ENCODE measurements at places on chromosomes 6 and 20. TPM values are rescaled to one million over a fixed set of nuclear protein-coding genes. Genes with fewer than 3 reads are reported as not detected.

Gene TAP1
- 29.4 TPM for total RNA-seq

Gene ANKRD6
- 9.1 TPM for total RNA-seq

Gene MYL9
- 2.0 TPM for total RNA-seq

Gene SMPDL3A
- total RNA-seq = 7.3 TPM

Gene OR12D3
- not detected for total RNA-seq

Gene RNF39
- not detected for total RNA-seq

Gene TNNC2
- total RNA-seq = not detected

Gene CDSN
- total RNA-seq = not detected

Gene PLA2G7
- not detected for total RNA-seq

Gene ERVFRD-1
- total RNA-seq = not detected

Gene TRIM38
- total RNA-seq = 12.3 TPM

Gene IL17A
- total RNA-seq = not detected

Gene AHI1
- total RNA-seq = 20.5 TPM

Gene ANKRD66
- total RNA-seq = not detected

Gene CENPB
- total RNA-seq = 76.9 TPM

Gene KCNK5
- not detected for total RNA-seq

Gene FAM162B
- total RNA-seq = 0.36 TPM

Gene GPX6
- total RNA-seq = not detected

Gene SFTA2
- not detected for total RNA-seq

Gene PRL
- not detected for total RNA-seq

Gene SRC
- 17.0 TPM for total RNA-seq

Gene SOX18
- 25.5 TPM for total RNA-seq

Gene SLA2
- not detected for total RNA-seq

Gene BPI
- total RNA-seq = not detected

Gene PTCHD4
- 3.2 TPM for total RNA-seq

Gene FRK
- 0.07 TPM for total RNA-seq

Gene HLA-DRA
- total RNA-seq = not detected

Gene TBC1D32
- total RNA-seq = 8.1 TPM

Gene CCM2L
- total RNA-seq = 5.5 TPM

Gene STX11
- 11.3 TPM for total RNA-seq
